ENCODE measurements at places on chromosomes 13 and 19. TPM values are rescaled to one million over a fixed set of nuclear protein-coding genes. Genes with fewer than 3 reads are reported as not detected.

DNA sequence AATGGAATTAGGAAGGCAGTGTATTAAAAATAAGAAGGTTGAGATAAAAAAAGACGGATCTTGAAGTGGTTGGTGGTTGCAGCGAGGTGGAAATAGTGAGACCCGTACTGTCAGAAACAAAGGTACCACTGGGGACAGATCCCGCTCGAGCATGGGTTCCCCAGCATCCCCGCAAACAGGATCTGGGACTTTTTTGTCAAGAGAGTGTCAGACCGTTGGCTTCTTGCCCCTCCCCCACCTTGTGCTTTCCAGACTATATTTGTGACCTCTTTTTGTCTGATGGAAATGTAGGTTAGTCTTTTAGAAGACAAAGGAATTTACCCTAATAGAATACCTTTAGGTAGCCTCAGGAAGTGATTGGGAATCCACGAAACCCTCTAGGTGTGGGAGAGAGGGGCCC, 4.2 kb downstream of the GATAD2A start:
- no peak for DNase-seq

The PTBP1 gene
- total RNA-seq, result 98.1 TPM

The PSG1 gene
- total RNA-seq, result not detected

The CYP2F1 gene
- total RNA-seq, result not detected

GRCh38 chr13:93140912-93141311, 85.7 kb upstream of the GPC6 start:
- DNase-seq, result no peak

DNA sequence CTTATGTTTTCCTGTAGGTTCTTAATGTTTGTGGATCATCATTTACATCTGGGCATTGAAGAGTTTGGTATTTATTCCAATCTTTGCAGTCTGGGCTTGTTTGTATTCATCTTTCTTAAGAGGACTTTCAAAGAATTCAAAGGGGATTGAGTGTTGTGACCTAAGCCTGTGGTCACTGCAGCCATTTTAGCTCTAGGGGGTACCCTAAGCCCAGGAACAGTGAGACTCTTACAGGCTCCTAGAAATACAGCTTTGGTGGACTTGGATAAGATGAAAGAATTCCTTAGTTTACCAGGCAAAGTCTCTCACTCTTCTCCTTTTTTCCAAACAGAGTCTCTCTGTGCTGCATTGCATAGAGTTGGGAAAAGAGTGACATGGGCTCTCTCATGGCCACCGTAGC, 2539.0 kb upstream of the PCDH20 start:
- DNase-seq, result no peak

The MATK gene
- 2.7 TPM for total RNA-seq

The ZNF99 gene
- total RNA-seq, result not detected

- no peak for DNase-seq
These were observed 128.1 kb upstream of the TRPC4 start for GRCh38 chr13:37997641-37998040.

DNA sequence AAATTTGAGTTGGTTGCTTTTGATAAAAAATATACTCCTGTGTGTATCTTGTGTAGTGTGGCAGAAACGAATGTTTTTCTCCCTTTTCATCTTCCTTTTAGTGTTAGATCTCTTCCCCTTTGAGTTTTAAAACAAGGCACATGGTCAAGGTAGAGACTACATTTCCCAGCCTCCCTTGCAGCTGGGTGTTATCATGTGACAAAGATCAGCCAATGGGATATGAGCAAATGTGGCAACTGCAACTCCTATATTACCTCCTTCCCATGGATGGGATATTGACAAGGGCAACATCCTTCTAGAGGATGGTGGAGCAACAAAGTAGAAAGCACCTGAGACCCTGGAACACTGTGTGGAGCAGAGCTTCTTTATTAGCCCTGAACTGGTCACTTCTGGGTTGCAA, 42.4 kb downstream of the ADGRE3 start:
- no peak for DNase-seq

GRCh38 chr13:105329359-105329758, 1206.1 kb downstream of the EFNB2 start:
- no peak for DNase-seq

GRCh38 chr13:45775401-45775963, 73.4 kb downstream of the CBY2 start:
- no peak for DNase-seq

DNA sequence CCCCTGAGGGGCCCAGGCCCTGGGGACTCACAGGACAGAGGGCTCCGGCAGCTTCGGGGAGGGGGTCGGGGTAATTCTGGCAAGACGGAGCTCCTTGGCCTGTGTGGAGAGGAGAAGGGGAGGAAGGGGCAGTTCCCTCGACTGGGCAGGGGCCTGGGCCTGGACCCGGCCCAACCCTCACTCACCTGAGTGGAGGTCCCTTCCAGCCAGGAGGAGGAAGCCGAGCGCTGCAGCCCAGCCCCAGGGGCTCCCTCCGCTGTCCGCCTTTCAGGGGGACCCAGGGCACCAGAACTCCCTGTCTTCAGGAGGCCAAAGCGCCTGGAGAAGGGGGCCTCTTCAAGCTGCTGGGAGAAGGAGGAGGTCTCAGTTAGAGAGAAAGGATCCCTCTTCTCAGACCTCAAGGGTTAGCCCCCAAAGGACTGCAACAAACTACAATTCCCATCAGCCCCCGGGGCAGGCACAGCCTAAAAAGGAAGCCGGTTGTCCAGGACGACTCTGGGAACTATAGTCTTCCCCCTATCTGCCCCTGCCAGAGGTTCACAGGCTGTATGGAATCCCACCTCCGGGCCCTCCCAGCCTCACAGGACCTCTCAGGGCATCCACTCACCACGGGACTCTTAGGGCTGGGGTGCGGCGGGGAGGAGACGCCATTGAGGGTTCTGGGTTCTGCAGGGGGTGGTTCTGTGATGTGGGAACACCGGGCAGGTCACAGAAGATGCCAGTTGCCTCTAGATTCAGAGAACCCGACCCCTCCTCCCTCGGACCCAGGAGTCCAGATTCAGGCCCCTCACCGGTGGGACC, 19.8 kb downstream of the EPS8L1 start:
- no peak for DNase-seq

DNA sequence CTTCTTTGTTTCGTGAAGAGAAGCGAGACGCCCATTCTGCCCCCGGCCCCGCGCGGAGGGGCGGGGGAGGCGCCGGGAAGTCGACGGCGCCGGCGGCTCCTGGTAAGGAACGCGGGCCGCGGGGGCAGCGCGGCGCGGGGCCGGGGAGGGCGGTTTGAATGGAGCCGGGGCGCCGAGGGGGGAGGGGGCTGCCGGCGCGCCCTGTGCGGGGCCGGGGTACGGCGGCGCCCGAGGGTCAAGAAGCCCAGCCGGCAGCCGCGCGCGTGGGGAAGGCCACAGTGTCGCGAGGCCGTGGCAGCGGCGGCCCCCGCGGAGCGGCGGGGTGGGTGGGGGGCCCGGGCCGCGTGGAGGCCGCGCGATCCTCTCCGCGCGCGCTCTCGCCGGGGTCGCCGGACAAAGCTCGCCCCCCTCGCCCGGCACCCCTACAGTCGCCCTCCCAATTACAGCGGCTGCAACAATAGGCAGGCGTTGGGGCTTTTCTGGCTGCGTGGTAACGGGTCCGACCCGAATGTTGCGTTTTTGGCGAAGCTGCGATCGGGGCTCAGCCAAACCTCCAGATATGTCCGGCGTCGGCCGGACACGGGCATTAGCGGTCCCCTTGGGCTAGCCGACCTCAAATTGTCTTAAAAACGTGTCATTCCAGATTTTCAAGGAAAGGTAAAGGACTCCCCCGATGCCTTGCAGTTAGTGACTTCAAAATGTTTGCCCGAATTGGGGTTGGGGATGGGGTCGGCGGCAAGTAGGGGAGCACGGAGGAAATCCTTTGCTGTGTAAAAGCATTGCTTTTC, 437 bp downstream of the SMARCA4 start:
- peak; percentile 53 for DNase-seq

The ZNF558 gene
- 8.0 TPM for total RNA-seq

The APOC1 gene
- total RNA-seq, result 612 TPM

The OPA3 gene
- 6.7 TPM for total RNA-seq

Data from liver (tissue), 10 donors.